ENCODE measurements at places on chromosomes 12 and 14. TPM values are rescaled to one million over a fixed set of nuclear protein-coding genes. Genes with fewer than 3 reads are reported as not detected.

VRTN gene
- 104 TPM for total RNA-seq

GRCh38 chr12:121812921-121813896 is 9.4 kb downstream of the SETD1B start:
- DNase-seq: no peak
- no peaks in the 10 kb centered on the region for H3K27me3 ChIP-seq
- H3K27ac ChIP-seq: no peak overlapping the region
- peak overlapping the region; percentile 79 for H3K4me3 ChIP-seq

GRCh38 chr12:13316587-13317246 is 120.2 kb downstream of the EMP1 start:
- H3K27me3 ChIP-seq: no peaks in the 10 kb centered on the region
- DNase-seq: no peak
- H3K36me3 ChIP-seq: peaks cover 13% of the 10 kb centered on the region
- H3K4me1 ChIP-seq: peaks cover 8% of the 10 kb centered on the region

- no peak overlapping the region for H3K27ac ChIP-seq
- H3K36me3 ChIP-seq: no peaks in the 10 kb centered on the region
- H3K27me3 ChIP-seq: no peaks in the 10 kb centered on the region
- DNase-seq: peak; percentile 76
Measured at GRCh38 chr12:9925705-9926393, 6.3 kb downstream of the CLEC2A start.

- no peak for DNase-seq
- H3K36me3 ChIP-seq: peaks cover 76% of the 10 kb centered on the region
- no peak overlapping the region for H3K27ac ChIP-seq
Measured at GRCh38 chr14:102034301-102034700, 52.5 kb downstream of the HSP90AA1 start.

AMDHD1 gene
- 0.42 TPM for total RNA-seq

DNA sequence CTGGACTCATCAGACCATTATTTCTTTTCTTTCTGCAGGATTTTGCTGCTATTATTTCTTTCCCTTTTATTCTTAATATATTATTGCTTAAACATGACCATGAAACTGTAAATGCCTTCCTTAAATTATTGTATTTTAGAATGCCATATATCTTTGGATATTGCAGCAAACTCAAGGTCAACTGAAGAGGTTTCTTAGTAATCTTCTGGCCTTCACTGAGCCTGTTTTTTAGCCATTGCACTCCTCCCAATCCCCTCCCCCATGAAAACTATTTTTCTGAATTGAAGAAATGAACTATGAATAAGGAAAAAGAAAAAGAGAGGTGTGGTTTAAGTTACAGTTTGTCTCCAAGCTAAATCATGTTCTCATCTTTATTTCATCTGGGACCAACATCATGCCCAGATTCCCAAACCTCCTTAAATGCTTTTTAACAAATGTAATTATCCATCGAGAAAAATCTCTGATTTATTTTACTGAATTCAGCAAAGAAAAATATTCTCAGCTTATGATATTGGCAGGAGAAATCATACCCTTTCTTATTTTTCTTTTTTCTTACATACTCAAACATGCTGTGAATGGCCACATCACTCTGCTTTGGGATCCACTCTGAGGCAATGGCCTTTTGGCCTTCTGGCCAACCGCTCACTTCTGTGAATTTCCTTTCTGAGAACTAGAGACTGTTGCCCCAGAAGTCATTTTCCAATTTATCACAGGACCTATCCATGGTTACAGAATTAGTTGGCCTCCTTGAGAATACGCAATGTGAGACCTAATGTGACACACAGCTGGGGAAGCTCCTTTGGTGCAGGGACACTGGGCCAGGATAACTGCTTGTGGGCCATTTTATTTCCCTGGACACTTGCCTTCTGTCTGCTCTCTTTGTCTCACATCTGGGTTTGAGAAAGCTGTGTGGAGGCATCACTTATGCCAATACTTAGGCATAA is 50.9 kb downstream of the IGF1 start:
- peaks cover 3% of the 10 kb centered on the region for H3K4me1 ChIP-seq
- DNase-seq: no peak
- no peak overlapping the region for H3K27ac ChIP-seq
- H3K27me3 ChIP-seq: no peaks in the 10 kb centered on the region
- H3K36me3 ChIP-seq: no peaks in the 10 kb centered on the region
- H3K4me3 ChIP-seq: no peak overlapping the region

DNA sequence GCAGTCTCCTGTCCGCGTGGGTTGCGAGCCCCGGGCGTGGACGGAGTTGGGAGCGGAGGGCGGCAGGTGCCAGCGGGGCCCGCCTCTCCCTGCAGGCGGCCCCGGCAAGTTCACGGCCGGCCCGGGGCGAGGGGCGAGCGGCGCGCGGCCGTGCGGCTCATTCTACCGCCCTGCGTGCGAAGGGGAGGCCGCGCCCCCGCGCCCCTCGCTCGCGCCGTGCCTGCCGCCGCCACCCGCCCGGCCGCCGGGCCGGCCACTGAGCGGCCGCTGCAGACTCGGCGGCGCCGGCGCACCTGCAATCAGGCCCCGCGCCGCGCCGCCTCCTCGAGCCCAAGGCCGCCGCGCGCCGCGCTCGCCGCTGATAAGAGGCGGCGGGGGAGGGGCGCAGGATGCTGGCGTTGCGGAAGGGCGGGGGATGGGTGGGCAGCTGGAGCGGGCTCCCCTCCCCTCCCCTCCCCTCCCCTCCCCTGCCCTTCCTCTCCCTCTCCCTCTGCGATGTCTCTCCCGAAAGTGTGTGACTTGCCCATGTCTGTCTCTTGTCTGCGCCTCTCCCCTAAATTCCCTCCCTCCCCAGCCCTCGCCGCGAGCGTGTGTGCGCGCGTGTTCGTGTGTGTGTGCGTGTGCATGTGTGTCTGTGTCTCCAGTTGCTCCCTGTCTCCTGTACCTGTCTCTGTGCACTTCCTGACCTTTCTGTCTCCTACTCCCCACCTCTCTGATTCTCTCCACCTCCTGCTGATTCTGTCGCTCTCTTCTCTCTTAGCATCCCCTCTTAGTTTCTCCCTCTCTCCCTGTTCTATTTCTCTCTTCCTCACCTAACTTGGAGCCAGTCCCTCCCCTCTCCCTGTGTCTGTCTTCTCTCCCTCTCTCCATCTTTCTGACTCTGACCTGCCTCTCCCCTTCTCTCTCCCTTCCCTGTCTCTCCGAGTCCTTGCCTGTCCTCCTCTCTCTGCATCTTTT is 768.1 kb upstream of the TBX3 start:
- peak overlapping the region; percentile 85 for H3K4me3 ChIP-seq
- H3K27ac ChIP-seq: no peak overlapping the region
- H3K27me3 ChIP-seq: no peaks in the 10 kb centered on the region

DNA sequence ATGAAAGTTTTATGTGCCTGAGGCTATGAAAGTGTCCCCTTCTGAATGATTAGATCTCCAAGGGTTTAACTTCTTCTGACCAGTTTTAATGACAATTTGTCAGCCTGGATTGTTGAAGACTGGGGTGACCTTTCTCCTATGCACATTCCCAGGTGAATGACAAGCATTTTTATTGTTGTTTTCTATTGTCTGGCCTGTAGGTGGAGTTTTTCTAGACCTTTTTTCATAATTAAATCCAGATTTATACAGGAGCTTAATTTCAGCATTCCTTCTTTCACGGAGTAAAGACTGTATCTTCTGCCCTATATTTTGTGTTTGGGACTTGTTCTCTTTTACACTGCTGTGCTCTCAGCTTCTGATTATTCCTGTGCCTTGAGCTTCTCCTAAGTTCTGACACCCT is 125.0 kb upstream of the FAR2 start:
- no peaks in the 10 kb centered on the region for H3K4me1 ChIP-seq
- DNase-seq: no peak
- H3K27me3 ChIP-seq: no peaks in the 10 kb centered on the region

GRCh38 chr12:46491548-46491947 is 119.0 kb upstream of the SLC38A2 start:
- H3K36me3 ChIP-seq: no peaks in the 10 kb centered on the region
- no peak for DNase-seq
- no peak overlapping the region for H3K27ac ChIP-seq

DNA sequence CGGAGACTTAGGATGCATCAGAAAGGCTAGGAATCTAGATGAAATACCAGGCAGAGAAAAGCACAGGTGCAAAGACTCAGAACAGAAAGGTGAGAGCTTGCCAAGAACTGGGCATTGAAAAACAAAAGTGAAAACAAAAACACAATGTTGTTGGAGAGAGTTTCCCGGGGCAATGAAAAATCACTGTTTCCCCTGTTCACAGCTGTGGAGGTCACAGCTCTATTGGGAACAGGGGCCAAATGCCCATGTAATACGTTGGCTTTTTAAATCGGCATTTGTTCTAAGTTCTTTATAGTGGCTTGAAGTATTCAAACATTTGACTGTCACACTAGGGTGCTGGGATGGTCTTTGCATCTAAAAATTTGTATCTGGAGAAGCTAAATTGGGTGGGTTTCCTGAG is 108.3 kb downstream of the SLC15A4 start:
- no peaks in the 10 kb centered on the region for H3K27me3 ChIP-seq
- 0 out of 2 replicates have a peak, but pooled peaks cover 2% of the 10 kb centered on the region for H3K4me1 ChIP-seq
- peaks cover 7% of the 10 kb centered on the region for H3K36me3 ChIP-seq

DNA sequence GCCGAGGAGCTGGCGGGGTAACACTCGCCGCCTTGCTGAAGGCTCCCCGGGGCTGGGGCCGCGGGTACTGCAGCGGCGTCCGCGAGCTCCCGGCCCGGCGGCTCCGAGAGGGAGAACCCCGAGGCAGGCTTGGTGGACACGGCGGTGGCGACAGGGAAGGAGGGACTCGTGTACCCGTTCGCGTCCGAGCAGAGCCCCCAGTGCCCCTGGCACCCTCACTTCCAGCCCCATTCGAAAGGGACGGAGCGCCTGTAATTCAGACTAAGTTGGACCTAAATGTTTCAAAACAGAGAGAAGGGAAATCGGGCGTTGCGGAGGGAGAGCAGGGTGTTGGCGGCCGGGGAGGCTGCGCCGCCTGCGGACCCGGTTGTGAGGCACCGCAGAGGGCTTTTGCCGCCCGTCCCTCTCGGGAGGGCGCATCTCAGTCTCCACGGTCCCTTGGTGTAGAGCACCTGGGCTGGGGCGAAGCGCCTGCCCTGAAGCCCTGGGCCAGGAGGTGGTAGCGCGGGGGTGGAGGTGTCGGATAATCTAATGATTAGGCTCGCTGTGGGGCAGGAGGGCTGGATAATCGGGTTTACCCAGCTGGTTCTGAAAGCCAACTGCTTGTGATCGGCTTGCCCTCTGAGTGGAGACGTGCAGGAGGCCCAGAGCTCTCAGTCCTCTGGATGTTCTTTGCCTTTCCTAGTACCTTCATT is 771 bp downstream of the DAAM1 start:
- H3K4me3 ChIP-seq: peak overlapping the region; percentile 80
- peak; percentile 28 for DNase-seq
- H3K27ac ChIP-seq: no peak overlapping the region
- H3K27me3 ChIP-seq: peaks cover 3% of the 10 kb centered on the region

DNA sequence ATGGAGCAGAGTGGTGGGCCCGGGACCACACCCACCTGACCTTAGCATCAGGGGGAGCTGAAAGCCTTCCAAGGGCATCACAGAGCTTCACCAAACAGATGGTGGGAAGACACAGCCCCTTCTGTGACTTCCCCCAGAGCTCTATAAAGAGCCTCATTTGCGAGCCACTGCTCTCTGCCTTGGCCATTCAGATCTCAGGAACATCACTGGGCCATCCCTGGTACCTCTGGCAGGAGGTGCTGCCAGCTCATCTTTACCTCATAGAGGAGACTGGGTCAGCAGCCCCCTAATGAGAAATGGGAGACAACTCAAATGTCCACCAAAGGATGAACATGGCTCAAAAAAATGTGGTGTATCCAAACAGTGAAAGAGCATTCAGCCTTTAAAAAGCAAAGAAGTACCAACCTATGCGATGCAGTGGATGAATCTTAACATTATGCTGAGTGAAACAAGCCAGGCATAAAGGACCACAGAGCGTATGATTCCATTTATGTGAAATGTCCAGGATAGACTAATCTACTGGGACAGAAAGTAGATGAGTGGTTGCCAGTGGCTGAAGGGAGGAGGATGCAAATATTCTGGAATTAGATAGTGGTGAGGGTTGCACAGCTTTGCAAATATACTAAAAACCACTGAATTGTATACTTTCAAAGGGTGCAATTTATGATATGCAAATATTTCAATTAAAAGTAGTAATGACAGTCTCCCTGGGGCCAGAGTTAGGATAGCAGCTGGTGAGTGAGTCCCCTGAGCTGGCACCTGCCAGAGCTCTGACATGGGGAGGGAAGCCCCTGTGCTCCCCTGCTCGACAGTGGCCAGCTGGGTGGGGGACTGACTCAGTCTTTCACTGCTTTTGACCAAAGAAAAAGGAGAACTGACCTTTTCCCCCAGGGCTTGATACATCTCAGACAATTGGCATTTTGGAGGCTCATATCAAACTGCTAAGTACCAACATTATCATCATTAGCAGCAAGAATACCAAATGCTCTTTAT is 116.6 kb downstream of the GCH1 start:
- no peaks in the 10 kb centered on the region for H3K4me1 ChIP-seq
- no peak overlapping the region for H3K27ac ChIP-seq
- H3K36me3 ChIP-seq: no peaks in the 10 kb centered on the region
- H3K27me3 ChIP-seq: no peaks in the 10 kb centered on the region
- DNase-seq: no peak

DNA sequence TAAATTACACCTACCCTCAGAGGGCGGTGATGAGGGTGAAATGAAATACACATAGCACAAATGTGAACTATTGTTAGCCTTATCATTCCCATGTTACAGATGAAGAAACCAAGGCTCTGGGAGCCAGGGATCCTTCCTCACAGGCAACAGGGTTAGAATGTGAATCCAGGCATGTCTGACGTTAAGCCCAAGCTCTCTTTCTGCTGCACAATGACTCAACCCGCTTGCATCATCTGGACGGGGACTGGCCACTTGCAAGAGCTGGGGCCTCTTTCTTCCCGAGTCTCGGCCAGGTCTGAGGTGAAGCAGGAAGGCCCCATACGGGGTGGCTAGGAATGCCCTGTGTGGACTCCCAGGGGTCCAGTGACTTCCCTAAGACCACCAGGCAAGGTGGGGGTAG is 105.2 kb downstream of the RBM19 start:
- H3K27ac ChIP-seq: no peak overlapping the region
- no peak overlapping the region for H3K4me3 ChIP-seq
- H3K27me3 ChIP-seq: no peaks in the 10 kb centered on the region
- DNase-seq: peak; percentile 44

- no peaks in the 10 kb centered on the region for H3K36me3 ChIP-seq
- no peaks in the 10 kb centered on the region for H3K27me3 ChIP-seq
- no peak for DNase-seq
- H3K4me1 ChIP-seq: no peaks in the 10 kb centered on the region
- no peak overlapping the region for H3K4me3 ChIP-seq
- H3K27ac ChIP-seq: no peak overlapping the region
Measured at GRCh38 chr12:88630561-88630960, 50.3 kb upstream of the KITLG start.

DNA sequence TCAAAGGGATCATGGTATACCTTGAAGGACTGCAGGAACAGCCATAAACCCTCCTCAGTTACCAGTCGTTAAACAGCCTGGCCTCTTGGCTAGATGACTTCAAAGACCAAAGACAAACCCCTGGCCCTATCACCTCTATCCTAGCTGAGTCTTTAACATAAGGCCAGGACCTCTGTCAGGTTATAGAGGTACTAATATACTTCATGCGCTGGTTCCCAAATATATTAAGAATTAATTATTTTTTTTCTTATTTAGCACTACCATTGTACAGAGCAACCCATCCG is 459.8 kb downstream of the RAD51B start:
- H3K4me1 ChIP-seq: no peaks in the 10 kb centered on the region
- H3K27me3 ChIP-seq: no peaks in the 10 kb centered on the region
- H3K36me3 ChIP-seq: no peaks in the 10 kb centered on the region
- no peak for DNase-seq
- H3K27ac ChIP-seq: no peak overlapping the region

Data from H9 (cell line).